GM12864 (cell line): ENCODE measurements at places on chromosomes 11 and 22.

DNA sequence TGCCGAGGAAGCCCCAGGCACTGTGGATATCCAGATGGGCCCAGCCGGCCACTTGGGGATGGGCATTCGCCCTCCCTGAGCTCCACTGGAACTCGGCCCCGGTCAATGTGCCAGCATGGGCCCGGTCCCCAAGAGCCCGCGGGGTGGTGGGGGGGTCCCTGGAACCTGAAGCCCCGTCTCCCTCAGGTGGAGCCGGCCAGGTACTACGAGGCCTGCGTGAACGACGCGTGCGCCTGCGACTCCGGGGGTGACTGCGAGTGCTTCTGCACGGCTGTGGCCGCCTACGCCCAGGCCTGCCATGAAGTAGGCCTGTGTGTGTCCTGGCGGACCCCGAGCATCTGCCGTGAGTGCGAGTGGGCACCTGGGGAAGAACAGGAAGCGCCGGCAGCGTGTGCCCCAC lies 21.2 kb downstream of the MUC5AC start:
- no peak for DNase-seq

GRCh38 chr11:16883174-16883573 lies 131.0 kb downstream of the PLEKHA7 start:
- DNase-seq: no peak

DNA sequence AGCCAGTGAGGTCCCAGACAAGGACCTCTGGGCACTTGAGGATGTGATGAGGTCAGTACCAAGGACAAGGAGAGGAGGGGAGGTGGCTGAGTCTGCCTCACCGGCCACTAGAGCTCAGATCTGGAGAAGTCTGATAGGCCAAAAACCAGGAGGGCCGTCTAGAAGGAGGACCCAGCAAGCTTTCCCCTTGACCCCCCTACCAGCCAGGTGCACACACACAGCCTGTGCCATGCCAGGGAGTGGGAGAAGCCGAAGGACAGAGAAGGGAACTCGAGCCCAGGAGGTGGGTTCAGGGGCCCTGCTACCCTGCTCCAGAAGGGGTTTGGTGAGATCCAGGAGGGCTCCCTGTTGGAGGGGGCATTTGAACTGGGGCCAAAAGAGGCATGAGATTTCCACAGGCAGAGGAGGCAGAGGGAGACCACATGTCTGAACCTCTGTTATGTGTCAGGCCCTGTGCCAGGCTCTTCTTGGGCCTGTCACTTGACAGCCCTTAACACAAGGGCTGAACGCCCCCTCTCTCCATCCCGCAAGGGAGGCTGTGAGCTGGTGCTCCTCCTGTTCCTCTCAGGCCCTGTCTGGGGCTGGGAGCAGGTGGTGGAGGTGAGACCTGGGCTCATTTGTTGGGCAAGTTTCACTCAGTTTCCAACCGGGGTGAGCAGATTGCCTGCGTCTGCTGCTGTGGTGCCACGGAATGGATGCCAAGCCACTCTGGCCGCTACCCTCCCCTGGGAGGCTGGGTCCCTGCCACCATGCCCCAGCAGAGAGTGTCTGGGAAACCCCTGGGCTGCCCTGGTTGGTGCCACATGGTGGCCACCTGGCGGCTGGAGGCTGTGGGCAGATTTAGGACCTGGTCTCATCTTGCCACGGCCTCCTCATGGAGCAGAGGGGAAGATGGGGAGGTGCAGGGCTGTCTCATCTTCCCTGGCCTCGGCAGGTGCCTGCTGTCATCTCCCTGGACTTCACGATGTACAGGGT lies 65.2 kb downstream of the MPPED1 start:
- DNase-seq: no peak

DNA sequence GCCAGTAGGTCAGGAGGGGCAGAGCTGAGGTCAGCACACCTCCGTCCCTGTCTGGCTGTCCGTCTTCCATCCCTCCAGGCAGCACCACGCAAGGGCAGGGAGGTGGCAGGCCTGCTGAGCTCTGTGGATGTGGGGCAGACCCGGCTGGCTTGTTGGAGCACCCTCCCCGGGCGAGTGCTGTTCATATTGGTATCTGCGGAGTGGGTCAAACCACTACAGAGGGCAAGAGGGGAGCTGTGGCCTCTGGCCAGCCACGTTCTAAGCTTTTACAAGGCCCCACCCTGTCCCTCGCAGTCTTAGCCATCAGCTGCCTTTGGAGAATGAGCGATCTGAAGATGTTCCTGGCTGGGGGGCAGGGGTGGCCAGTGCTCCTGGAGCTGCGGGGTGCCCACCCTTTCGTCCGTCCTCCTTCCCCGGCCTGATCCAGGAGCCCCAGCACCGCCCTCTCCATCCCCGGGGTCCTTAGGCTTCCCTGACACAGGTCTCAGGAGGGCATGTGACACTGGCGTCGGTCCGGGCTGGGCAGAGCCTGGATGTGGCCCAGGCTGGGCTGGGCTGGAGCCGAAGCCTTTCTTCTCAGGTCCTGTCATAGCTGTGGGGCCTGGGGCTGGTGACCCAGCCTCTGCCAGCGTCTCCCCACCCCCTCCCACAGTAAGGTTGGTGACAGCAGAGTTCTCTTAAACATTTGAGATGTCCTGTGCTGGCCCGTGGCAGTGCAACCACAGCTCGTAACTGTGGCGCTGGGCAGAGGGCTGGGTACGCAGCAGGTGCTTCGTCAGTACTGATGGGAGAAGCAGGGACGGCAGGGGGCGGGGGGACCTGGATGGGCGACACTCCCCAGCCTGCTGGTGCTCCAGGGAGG lies 31.7 kb upstream of the GRAMD4 start:
- no peak for DNase-seq

DNA sequence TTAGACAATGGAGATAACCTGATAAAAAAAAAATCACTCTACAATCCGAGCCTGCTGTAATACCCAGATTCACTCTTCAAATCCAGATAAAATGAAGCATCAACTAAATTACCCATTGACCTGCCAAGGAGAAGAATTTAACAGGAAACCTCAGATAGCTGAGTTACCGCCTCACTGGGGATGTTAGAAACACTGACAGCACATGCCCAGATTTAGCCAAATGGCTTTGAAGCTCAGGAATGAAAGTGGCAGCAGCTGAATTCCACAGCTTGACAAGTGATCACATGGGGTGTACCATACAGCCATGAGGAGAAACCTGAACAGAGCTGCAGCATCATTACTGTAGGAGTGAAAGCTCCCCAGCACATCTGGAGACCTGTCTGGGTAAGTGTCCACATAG lies 807.6 kb downstream of the DLG2 start:
- DNase-seq: no peak
